ENCODE measurements at places on chromosomes 1 and 21.

- no peak for DNase-seq
These were observed 143.1 kb upstream of the PROX1 start for GRCh38 chr1:213844632-213845031.

DNA sequence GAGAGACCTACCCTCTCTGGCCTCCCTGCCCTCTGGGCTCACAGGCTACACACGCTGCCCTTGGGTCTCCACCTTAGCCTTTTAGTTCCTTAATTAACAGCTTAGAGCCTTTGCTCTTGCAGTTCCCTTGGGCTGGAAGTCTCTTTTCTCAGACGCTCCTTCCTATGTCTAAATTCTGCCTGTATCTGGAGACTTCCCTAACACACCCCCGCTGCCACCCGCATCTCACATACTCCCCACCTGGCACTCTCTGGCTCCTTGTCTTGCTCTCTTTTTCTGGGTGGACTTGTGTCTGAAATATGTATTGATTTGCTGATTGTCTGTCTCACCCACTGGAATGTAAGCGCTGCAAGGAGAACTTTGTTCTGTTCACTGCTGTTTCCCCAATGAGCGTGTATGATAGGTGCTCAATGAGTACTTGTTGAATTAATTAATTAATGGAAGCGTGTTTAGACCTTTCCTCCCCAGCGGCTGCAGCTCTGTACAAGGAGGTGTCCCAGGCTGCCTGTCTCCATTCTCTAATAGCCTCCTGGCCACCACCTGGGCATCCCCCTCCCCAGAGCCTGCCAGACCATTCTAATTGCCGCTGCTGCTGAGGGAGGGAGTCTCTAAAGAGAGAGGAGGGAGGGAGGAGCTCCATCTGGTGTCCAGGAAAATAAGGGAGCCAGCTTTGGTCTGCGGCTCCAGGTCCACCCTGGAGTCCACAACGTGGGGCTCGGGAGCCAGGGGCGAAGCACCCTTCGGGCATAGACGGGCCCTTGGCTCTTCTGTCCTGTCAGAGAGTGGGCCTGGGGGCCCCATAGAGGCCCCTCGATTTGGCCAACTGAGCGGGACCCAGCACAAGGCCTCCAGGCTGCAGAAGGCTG, 95.4 kb downstream of the RNF220 start:
- DNase-seq, result peak; percentile 55

DNA sequence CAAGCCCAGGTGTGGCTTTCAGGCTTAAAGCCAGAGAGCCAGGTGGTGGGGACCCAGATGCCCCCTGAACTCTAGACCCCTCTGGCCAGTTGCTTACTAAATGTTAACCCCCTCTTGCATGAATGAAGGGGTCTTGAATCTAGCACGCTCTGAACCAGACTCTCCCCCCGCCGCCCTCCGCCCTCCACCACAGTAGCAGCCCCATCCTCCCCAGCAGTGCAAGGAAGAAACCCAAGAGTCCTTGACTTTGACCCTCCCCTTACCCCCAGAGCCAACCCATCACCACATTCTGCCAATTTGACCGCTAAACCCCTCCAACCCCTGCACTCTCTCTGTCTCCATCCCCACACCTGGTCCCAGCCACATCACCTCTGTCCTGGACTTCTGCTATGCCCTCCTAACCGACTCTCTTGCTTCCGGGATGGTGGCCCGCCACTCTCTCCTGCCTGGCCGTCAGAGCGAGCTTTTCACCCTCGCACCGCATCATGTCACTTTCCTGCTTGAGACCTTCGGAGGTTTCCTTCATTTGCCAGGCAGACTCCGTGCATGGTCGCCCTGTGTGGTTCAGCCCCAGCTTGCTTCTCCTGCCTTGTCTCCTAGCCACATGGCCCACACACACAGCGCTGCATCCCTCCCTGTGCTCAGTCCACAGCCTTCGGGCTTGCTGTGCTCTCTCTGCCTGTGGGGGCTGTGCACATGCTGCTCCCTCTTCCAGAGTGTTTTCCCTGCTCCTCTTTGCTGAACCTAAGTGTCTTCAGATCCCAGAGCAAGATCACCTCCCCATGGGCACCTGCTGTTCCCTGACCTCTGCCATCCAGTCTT, 113.4 kb downstream of the HUNK start:
- no peak for DNase-seq

- DNase-seq, result no peak
These were observed 497.4 kb downstream of the DISC1 start for GRCh38 chr1:232123775-232124659.

DNA sequence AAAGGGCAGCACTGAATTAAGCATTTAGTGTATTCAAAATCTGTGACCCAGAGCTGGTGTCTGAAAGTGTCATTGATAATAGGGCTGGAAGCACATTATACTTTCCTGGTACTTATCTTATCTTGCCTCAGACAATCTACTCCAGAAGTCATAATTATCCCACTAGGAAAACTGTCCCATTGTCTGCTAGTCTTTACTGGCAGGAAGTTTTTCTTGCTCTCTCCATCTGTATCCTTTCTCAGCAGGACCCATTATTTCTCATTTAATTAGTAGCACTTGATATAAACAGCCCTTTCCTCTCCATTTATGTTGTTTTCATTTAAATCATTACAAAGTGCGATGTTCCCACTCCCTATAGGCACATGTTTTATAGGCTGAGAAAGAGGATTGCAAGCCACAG, 36.5 kb upstream of the BARHL2 start:
- no peak for DNase-seq

DNA sequence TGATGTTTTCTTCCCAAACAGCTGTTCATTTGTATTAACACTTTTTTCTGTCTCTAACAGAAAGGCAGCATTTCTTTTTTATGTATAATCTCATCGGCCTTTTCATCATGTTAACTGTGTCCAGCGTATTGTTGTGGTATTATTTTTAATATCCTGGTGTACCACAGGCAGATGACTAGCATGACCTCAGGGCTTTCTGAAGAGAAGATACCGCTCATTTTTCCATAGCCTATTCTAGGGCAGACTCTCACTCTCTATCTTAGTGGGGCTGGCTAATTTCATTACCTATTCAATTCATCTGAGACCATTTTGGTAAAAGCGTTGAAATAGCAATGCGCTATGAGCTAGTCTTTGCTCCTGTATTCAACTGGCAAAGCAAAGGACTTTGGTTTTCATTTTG, 209.9 kb downstream of the SDCCAG8 start:
- no peak for DNase-seq

DNA sequence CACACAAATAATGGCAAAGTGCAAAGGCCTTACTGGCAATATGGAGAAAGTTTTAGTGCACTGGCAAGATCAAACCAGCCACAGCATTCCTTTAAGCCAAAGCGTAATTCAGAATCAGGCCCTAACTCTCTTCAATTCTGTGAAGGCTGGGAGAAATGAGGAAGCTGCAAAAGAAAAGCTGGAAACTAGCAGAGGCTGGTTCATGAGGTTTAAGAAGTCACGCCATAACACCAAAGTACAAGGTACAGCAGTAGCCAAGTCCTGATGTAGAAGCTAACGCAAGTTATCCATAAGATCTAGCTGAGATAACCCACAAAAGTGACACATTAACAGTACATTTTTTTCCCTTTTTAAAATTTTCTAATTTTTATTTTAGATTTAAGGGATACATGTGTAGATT, 57.1 kb downstream of the SLC27A3 start:
- no peak for DNase-seq

GRCh38 chr1:4563586-4563985, 90.8 kb upstream of the AJAP1 start:
- no peak for DNase-seq

DNA sequence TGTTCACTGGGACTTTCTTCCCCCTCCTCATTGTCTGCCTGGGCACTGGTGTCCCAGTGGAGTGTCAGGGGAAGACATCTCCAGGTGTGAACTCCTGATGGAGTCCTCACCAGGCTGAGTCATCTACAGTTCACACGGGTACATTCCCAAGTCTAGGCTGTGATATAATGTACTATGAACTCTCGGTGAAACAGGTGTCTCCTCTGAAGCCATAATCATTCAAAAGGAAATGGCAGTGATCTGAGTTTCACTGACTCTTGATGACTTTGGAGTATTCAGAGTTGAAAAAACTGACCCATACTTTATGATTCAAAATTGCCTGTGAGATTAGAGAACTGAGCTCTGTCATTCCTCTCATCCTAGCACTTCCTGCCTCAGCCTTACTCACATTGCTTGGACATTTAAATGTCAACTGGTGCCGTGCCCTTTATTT, 9.1 kb downstream of the LAMC2 start:
- DNase-seq, result no peak

GRCh38 chr1:155537193-155537592, 25.4 kb downstream of the ASH1L start:
- DNase-seq, result no peak

- no peak for DNase-seq
These were observed 309.6 kb downstream of the COL11A1 start for GRCh38 chr1:102798718-102799117.

GRCh38 chr1:32651461-32652073, 559 bp downstream of the RBBP4 start:
- DNase-seq, result no peak

- DNase-seq, result no peak
These were observed 91.8 kb upstream of the GJB5 start for GRCh38 chr1:34663031-34663430.

DNA sequence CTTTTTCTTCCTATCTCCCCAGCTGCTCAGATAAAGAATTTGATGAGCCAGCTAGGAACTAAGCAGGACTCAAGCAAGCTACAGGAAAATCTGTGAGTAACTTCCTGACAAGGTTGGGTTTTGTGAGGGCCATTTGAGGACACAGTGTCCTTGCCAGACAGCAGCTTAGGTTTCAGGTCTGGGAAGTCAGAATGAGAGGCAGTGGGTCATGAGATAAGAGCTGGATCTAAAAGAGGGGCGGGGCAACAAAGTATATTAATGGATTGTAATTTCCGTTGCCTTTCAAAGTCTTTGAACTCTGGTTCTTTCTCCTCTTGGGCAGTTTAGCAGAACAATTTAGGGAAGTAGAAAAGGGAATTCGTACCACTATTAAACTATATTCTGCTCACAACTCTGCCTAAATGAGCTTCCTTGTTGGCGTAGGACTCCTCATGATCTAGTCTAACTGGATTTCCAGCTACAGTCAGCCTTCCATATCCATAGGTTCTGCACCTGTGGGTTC, 16.6 kb downstream of the STX12 start:
- DNase-seq, result no peak

DNA sequence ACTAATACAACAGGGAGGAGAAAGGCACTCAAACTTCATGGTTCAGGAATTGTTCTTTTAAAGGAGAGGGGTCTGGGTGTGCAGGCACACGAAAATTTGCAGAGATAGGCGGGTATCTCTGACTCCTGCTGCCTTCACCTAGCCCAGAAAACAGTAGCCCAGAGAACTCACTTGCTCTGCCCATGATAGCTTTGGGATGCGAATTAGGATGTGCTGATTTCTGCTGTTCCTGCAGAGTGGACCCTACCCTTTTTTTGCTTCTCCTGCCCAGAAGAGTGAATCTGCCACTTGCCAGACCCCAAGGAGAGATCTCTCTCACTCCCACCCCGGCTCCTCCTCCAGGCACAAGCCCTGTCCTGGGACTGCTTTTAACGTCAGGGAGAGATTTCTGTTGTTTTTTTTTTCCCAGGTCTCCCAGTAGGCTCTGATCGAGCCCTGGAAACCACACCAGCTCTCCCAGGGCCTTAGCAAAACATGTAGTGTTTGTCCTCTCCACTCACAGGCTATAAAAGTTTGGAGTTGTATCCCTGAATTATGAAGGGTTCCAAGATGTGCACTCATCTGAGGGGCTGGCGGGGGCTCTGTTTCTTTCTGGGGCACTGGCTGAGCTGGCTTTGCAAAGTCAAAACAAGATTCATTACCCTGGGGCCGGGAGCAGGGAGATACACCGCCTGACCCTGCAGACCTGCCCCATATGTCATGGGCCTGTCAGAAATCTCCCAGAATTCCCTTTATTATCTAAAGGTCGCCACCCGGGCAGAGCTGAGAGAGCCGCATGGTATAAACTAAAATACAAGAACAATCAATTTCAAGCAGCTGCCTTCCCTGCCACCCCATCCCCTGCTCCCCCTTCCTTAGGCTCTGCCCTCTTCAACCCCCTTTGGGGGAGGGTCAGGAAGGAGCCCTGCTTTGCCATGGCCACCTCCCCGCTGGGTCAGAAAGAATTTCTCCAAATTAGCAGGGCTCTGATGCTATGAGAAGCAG, 17.9 kb downstream of the PLXNA2 start:
- DNase-seq, result no peak

GRCh38 chr1:222589462-222590302, at the start of gene TAF1A:
TSS of gene TAF1A (minus strand) at chr1:222589933.
- DNase-seq, result peak; percentile 51

DNA sequence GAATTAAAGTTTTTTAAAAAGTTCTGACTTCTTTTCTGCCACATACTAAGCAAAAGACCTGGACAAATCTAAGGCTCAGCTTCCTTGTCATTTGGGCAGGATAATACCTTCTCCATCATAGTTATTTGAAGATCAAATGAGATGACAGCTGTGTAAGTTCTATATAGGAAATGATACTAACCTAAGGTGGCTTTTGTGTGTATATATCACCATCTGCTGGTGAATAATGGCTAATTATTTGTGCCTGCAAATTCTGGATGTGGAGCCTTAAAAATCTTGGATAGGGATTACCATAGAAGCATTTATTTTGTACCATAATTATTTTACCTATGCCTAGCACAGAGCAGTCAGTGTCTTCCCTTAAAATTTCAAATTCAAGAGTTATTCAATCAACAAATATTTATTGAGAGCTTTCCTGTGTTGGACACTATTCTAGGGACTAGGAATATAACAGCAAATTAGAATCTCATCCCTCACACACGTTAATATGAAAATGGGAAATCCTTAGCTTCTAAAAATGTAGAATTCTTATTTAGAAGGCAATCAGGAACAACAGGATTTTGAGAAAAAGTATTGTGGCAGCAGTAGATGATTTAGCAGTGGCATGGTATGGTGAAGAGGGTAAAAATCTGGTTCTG, 89.8 kb downstream of the TMEM200B start:
- no peak for DNase-seq

DNA sequence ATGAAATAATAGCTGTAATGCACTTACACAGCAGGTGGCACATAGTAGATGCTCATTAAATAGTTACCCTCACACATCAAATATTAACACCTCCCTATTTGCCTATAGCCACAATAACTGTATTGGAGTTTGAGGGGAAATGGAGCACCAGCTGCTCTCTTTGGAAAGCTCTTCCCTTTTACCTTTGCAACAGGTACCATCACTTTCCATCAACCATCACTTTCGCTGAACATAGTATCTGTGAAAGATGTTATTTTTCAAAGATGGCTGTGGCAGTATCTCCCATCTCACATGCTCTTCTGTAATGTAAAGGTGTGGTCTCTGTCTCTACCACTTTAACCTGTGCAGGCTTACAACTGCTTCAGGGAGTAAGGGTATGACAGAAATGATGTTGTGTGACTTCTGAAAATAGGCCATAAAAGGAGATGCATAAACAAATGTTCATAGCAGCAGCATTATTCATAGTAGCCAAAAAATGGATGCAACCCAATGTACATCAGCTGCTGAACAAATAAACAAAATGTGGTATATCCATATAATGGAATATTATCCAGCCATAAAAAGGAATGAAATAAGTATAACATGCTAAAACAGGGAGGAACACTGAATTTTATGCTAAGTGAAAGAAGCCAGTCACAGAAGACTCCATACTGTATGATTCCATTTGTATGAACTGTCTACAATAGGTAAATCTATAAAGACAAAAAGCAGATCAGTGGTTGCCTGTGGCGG, 288.3 kb downstream of the AKT3 start:
- DNase-seq, result no peak

Measured in endothelial cell (in vitro differentiated cells).